ENCODE measurements at places on chromosomes 12 and 14.

DNA sequence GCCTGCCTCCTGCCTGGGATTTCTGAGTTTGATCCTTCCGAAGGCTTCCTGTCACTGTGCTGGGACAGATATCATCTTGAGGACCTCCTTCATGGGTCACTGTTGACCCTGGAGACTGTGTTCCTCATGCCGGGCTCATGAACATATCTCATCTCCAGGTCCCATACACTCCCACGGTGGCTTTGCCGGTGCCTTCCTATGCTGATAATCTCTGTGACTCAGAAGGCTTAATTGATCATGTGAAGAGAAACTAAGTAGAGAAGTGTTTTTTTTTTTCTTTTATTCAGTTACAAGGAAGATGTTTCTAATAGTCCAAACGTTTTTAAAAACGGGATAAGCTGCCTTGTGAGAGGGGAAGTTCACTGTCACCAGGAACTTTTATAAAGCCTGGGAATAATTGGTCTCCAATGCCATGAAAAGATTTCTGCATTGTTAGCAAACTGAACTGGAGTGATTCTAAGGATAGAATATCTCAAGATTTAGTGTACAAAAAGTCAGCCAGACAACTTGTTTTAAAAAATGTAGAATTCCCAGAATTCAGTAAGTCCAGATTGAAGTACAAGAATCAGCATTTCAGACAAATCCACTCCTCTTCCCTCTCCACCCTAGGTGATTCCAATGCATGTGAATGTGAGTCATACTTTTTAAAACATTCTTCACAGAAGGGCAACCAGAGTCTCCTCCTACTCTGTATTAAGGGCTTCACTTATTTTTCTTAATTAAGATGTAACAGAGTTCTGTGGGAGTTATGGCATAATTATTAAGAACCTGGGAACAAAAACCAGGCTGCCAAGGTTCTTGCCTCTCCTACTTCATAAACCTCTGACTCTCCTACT lies 139.8 kb upstream of the LGR5 start:
- no peak for DNase-seq

DNA sequence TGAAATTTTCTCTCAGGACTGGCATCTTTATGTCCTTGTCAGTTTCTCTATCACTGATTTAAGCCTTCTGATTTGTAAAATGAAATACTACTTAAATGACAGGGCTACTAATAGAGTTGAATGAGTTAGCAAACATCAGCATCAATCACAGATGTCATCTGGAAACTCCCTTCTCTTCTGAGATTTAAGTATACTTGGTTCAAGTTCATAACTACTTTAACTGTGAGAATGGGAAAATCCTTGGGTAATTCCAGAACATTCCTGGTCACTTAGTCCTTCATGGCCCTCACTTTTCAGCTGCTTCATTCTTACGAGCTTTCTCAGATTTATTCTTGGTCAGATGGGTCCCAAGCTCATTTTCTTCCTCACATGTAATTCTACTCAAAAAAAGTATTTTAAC lies 1655.3 kb upstream of the FLRT2 start:
- DNase-seq = no peak

DNA sequence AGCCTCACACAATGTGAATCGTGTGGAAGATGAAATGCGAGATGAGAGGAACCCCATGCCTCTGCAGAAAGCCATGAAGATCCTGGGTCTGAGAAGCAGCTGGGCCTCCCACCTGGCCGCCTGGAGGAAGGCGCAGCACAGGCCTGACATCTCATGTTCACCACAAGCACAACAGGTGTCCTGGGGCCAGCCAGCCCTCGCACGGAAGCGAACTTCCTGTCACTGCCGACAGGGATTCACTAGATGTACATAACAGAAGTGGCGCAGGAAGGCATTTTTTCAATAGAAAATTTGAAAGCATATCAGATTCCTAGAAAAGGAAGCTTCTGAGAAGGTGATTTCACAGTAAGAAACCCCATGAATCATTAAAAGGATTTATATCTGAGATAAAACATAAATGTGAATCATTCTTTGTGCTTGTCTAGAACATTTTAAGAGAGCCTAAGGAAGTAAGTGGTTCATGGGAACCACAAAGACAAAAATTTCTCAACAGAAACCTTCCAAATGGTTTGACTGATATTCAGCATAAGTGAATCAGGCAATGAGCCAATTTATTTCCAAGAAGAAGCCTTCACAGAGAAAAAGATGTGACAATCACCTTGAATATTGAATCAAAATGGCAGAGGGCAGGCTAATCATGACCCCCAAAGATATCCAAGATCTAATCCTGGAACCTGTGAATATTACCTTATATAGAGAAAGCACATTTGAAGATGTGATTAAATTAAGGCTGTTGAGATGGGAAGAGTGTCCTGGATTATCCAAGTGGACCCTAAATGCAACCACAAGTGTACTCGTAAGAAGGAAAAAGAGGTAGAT lies 311.9 kb downstream of the DUSP6 start:
- no peak for DNase-seq

DNA sequence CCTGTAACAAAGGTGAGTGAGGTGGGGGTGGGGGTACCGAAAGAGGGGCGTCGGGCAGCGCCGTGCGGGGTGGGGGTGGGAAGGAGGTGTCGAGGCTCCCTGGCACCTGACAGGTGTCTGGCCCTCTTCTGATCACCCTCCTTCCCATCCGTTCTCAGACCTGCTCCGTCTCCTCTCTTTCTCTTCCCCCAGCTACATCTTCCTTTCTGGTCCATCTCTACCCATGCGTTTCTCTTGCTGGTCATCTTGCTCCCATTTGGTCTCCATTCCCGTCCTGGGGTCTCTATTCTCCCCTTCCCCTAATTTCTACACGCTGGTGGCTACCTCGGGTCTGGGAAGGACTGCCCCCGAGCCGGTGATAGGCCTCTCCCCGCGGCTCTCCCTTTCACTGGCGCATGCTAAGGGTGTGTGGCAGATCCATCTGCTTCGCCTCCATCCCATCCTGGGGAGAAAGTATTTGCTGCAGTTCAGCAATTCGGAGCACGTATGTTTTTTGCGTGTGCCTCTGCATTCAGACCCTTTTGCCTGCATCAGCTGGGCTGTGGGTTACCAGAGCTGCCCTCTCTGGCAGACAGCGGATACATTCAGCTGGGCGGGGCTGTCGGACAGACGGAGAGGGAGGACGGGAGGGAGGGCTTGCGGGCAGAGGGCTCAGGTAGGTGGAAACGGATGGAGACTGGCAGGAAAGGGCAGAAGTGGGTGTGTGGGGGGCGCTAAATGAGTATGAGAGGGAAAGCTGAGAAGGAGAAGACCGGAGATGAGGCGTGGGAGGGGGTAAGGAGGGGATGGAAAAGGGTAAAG lies 730 bp downstream of the CLSTN3 start:
- no peak for DNase-seq

GRCh38 chr12:12885096-12885792 lies 6.1 kb upstream of the GPRC5A start:
- DNase-seq = no peak

DNA sequence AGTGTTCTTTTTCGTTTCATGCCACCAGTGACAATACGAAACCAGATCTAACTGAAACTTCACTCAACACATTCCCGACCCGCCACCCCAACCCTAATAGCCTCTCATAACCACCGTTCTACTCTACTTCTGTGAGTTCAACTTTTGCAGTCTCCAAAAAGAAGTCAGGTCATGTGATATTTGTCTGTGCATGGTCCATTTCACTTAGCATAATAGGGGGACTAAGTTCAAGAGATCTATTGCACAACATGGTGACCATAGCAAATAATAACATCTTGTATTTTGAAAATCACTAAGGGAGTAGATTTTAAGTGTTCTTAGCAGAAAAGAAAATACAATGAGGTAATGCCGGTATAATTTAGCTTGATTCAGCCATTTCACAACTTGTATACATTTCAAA lies 376.4 kb downstream of the DIO2 start:
- DNase-seq = no peak

- DNase-seq = no peak
These were observed 10.5 kb upstream of the C14orf93 start for GRCh38 chr14:23020143-23021128.

DNA sequence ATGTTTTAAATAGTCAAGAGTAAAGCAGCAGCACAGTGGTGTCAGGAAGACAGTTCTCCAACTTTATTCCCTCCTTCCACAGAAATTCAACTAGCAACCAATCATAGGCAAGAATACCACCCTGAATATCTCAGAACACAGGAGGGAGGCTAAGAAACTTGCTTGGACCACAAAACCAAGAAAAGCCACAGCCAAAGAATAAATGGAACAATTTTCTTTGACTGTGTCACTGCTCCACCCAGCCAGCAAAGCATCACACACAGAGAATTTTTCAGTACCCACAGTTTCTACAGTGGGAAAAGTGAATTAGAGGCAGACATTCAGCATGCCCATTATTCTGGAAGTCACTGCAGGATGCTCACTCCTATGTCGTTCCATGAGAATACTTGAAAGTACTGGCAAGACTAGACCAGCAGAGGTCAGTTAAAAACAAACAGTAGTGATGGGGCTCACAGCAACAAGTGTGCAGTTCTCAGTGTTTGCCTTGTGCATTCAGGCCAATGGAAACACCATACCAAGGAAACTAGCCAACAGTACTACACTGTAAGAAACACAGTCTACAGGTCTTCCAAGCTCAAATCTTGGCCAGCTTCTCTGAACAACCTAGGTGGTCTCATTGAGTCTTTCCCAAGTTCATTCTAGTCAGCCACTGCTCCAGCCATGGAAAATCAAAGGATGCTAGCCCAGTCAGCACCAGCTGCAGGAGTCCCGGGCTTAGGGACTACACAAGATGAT lies 56.8 kb upstream of the FOXG1 start:
- no peak for DNase-seq

DNA sequence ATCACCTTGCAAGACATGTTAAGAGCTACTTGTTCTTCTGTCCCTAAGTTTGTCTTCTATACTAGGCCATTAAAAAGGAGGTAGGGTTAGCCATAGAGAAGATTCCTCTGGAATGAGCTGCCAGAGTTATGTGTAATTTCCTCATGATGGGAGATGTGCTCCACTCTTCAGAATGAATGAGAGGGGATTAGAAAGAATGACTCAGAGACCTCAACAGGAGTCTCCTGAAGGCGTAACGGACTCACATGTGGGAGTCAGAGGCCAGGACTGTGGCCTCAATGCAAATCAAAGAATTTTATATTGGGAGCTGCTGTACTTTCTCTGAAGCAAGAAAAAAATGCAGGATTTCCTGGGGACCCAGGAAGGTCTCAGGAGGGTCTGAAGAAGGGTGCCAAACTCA lies 87.8 kb upstream of the ATXN7L3B start:
- peak; percentile 26 for DNase-seq

DNA sequence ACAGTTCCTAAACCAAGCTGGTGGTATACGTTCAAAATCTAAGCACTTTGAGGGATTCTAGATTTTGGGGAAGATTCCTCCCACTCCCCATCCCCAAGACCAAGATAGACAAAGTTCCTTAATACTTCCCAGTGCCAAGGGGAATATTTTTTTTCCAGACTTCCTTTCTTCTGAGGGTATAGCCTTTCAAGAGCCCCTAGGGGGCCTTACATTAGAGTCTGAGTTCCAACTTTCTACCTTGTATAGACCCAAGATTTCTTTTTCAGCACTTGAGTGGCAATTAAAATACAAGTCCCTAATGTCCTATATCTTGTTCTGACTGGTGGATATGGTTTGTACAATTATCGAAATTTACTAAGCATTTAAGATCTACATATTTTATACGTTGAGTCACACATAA lies 28.7 kb upstream of the SOS2 start:
- DNase-seq = no peak

DNA sequence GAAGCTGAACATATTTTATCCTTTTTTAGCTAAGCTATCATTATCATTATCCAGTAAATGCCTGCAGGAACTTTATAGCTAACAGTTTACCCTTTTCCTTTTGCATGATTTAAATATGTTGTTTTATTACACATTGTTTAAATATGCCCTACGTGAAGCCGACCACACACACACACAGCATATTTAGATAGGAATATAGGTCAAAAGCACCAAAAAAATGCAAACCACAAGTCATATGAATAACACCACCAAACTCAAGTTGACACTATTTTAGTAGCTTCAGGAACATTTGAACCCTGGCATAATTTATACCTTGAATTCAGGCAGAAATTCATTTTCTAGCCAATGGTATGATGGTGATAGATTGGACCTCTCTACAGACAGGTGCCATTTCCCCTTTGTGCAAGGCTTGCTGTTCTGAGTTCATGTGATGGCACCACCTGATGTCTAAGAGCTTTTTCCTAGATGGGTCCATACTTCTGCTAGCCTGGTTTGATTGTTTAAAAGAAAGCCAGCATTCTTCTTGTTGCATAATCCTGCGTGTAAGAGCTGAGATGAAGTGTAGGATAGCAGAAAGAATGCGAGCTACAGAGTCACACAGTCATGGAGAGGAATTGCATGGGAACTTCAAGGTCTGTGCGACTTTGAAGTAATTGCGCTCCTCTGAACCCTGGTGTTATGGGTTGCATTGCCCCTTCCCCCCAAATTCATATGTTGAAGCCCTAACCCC lies 454.8 kb upstream of the SOX5 start:
- DNase-seq = no peak

GRCh38 chr12:41293011-41293410 lies 104.9 kb downstream of the PDZRN4 start:
- no peak for DNase-seq

- DNase-seq = no peak
These were observed 132.4 kb downstream of the TGFB3 start for GRCh38 chr14:75849300-75849895.

DNA sequence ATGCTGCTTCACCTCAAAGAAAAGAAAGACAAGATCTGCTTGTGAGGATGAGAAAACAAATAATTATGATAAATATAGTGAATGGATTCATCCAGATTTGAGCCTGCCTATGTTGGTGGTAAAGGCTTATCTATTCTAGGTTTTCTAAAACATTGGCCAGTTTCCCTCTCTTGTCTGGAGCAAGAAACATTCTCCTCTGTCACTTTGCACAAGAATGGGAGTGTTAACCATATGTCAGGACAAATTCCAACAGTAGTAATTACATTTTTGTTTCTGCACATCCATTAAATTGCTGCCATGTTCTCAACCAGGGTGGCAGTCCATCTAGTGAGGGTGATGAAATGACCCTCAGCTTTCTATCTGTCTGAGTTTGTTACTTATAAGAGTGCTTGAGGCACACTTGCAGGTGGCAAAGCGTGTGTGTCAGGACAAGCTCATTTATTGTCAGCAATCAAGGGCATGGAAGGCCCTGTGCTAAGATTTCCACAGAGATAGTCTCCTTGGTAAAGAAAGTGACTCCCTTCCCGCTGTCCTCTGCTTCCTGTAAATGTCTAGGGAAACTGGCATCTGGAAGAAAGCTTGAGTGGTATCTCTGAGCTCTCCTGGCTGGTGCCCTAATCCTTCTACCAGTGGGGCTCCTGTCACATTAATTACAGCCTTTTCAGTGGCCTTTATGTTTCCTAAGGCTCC lies 502.1 kb upstream of the FLRT2 start:
- DNase-seq = no peak

Data from foreskin melanocyte (primary cell).